ENCODE measurements at places on chromosomes 4 and X.

DNA sequence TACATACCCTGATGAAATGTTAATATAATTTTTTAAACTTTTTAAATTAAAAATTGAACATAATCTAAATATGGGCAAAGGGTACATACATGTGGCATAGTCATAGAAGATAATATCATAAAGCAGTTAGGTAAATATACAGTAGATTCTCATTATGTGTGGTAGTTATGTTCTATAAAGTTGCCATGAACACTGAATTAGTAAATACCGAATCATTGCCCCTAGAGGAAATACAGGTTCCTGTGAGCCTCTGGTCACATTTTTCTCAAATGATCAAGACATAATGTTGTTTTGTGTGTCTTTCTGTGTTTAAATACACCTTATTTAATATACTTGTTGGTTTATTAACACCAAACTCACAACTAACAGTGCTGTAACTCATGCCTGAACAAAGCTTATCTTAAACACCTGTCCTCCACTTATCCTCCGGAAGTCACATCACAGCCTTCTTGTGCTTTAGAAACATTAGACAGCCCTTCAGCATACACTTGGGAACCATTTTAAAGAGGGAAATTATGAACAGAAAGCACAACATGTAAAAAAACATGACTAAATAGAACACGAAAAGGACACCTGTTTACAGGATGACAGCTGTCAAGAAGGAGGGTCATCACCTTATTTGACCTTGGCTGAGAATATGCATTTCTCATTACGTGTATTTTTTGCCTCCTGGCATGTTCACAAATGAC is 169.4 kb upstream of the NAP1L5 start:
- DNase-seq: no peak

GRCh38 chrX:41100819-41101218 is 15.6 kb downstream of the USP9X start:
- no peak for DNase-seq

GRCh38 chr4:112060212-112060611 is 85.0 kb upstream of the FAM241A start:
- no peak for DNase-seq

DNA sequence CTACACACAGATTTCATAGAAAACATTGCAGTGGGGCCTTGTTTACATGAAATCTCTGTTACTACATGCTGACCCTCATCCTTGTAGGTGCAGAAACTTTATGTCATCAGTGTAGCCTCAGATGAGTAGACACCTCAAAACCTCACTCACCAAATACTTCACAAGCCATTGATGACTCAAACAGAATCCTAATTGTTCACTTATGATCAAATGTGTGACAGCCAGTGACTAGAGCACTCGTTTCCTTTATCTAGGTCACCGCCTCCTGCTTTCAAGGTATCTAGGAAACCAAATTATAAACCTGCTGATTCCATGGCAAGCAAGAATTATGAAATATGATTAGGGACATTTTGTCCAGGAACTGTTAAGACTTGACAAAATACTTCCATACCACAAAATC is 255.8 kb upstream of the GPRIN3 start:
- DNase-seq: no peak

DNA sequence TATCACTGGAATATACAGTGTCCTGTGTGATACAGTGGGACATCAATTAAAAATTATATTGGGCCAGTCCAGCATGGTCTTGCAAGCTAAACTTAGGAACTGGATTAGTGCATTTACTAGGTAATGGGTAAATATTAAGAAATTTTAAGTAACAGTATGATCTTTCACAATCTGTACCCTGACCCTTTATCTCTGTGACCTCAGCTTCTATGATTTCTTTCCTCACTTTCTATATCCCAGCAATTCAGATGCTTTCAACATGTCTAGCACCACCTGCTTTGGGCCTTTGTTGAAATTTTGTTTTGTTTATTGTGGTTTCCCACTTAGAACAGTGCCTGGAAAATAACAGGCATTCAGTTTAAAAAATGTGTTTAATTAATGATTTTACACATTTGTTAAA is 2295.4 kb downstream of the ARAP2 start:
- DNase-seq: no peak

GRCh38 chr4:146283758-146284651 is 69.7 kb downstream of the REELD1 start:
- DNase-seq: no peak

DNA sequence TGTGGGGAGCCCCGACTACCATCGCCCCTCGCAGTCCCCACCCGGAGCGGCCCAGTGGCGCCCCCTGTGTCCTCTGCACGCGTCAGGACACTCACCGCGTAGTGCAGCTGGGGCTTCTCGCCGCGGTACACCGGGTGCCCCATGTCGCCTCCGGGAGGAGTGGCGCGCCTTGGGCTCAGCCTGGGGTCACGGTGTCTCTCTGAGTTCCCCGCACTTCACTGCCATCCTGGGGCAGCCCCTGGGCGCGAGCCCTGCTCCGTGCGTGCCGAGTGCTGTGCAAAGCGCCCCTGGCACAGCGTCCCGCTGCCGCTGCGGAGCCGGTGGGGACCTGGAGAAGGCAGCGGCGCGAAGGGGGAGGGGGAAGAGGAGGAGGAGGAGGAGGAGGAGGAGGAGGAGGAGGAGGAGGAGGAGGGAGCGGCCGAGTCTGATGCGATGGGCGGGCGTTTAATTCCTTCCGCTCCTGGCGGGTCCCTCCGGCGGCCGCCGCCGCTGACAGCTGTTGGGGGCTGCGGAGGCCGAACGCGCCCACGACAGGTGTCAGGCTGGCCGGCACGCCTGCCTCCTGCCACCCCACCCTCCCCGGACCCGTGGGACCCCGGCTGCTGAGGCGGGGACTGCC is 134.3 kb downstream of the AMELX start:
- DNase-seq: no peak

GRCh38 chr4:24511371-24512063 is 72.8 kb downstream of the DHX15 start:
- no peak for DNase-seq

DNA sequence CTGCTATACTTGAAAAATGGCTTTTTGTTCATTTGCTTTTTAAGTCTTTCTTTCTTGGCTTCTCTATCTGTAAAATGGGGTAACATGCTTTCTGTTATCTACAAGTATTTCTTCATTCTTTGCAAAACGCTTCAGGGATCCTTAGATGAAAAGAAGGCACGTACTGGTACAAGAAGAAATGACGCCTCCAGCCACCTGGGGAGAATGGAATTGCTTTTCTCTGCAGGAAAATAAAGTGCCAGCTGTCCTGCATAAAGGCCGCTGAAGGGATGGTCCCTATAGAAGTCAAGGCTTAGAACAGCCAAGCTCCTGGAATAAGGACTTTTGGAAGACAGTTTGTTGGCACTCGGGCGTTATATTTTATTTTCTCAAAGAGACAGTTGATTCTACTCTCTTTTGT is 210.8 kb upstream of the RASGEF1B start:
- DNase-seq: no peak

DNA sequence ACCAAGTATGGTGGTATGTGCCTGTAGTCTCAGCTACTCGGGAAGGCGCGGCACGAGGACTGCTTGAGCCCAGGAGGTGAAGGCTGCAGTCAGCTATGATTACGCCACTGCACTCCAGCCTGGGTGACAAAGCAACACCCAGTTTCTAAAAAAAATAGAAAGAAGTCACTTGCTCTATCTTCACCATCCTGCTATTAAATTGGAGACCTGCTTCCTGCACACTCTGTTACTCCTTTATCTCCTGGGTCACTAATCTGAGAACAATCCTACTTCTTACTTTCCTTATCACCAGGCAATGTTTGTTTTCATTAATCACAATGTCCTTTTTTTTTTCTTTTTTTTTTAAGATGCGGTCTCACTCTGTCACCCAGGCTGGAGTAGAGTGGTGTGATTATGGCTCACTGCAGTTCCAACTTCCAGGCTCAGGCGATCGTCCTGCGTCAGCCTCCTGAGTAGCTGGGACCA is 16.2 kb downstream of the PRKX start:
- DNase-seq: no peak

DNA sequence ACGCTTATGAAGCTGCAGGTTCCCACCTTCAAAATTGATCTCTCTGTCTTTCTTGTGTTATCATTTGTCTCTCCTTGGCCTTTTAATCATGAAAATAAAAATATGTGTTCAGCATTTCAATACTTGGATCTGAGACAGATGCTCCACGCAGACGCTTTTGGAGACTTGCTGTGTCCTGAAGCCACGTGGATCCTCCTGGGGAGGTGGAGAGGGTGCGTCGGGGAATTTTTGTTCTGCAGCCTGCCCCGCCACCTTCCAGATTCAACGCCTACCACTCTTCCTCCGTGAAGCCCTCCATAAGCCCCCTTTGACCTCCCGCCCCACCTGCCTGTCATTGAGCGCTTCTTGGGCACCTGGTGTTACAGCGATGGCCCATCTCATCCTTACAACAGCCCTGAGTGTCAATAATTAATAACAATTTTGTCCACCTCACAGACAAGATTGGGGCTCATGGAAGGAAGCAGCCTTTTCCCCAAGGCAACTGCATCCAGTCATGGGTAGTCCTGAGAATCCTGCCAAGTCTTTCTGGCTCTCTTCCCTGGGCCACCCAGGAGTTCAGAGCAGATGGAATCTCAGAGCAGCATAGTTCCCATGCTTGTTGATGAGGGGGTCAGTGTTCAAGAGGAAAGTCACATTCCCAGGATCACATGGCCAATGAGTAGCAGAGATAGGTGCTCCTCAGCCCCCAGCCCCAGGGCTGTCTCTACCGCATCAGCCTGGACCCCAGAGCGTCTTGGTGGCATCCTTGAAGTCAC is 172.6 kb upstream of the PSAPL1 start:
- DNase-seq: no peak

- DNase-seq: no peak
Measured at GRCh38 chr4:137640838-137641158, 108.5 kb upstream of the PCDH18 start.

GRCh38 chr4:2212831-2213230 is 29.1 kb downstream of the HAUS3 start:
- DNase-seq: no peak

GRCh38 chr4:142817442-142817841 is 28.7 kb downstream of the INPP4B start:
- DNase-seq: no peak

- no peak for DNase-seq
Measured at GRCh38 chrX:153878345-153878744, 7.6 kb downstream of the L1CAM start.

DNA sequence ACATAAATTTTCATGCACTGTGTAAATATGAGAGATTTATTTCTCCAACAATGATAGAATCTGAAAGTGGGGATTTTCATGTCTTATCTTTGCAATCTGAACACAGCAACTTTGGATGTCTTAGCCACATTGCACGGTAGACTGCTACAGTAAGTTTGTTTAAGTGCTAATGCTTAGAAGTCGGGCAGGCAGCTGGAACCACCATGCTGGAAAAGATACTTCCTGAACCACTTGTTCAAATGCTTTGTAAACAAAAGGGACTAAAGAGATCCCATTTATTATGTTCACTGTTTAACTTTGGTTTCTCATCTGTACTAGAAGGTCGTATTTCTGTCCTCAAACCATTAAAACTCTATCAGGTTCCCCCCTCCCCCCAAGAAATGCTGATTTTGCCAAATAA is 555.9 kb upstream of the DIPK2B start:
- DNase-seq: no peak

GRCh38 chr4:109429545-109429944 is 4.1 kb upstream of the SEC24B start:
- DNase-seq: no peak

GRCh38 chr4:20698382-20698781 is 1.9 kb upstream of the PACRGL start:
- DNase-seq: no peak

GRCh38 chrX:152575331-152575730 is 62.4 kb upstream of the GABRQ start:
- DNase-seq: no peak

DNA sequence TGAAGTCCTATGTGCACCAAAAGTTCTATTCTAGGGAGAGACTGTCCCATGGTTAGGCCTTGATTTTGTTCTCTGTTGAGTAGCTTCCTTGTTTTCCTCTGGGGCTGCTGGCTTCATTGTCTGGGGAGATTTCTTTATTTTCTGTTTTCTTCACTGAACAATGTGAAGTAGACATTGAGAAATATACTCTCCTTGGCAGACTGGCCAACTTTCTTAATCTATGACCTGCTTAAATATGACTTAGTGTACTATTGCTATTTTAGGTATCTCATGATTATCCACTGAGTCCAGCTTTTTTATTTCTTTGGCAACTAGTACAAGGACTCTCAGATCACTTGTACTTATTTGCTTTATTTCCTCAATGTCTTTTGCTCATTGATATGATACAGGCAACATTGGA is 1594.6 kb downstream of the ARAP2 start:
- DNase-seq: no peak

- peak; percentile 25 for DNase-seq
Measured at GRCh38 chr4:986879-987623, at the start of gene IDUA. Gene IDUA (plus strand): TSS chr4:987044. CDS start chr4:987085, 41 bp downstream.

DNA sequence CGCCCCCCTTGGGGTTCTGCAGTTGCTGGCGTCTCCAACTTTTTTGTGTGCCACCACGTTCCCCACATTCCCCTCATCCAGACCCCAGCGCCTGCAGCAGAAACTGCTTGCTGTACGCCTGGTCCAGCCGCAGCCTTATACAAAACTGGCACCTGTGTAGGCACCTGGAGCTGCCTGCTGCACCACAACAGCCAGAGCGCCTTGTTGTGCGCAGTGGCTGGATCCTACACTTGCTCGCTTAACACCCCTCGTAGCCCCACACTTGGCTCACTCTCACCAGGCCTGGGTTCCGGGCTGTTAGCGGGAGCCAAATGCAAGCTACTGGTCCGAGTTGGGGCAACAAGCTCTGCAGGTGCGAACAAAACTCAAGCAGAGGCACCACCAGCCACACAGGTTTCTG is 136.8 kb downstream of the TECRL start:
- DNase-seq: no peak

- no peak for DNase-seq
Measured at GRCh38 chr4:647481-647880, 22.1 kb downstream of the PDE6B start.
